ENCODE measurements at places on chromosomes 3 and 15.

GRCh38 chr3:36433511-36433910 is 53.2 kb downstream of the STAC start:
- no peak for DNase-seq

DNA sequence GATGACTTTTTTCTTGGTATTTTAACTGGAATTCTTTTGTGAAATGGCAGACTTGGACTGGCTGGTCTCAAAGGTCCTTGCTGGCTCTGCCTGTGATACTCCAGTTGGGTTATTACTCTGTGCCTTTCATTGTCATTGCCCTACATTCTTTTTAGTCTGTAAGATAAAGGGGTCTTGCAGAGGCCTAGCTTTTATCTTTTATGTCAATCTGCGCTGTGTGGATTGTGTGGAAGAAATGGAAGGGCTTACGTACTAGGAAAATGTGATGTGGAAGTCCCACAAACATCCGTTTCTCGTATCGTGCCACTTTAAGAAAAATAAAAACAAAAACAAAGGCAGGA is 8.7 kb upstream of the TMEM212 start:
- no peak for DNase-seq

DNA sequence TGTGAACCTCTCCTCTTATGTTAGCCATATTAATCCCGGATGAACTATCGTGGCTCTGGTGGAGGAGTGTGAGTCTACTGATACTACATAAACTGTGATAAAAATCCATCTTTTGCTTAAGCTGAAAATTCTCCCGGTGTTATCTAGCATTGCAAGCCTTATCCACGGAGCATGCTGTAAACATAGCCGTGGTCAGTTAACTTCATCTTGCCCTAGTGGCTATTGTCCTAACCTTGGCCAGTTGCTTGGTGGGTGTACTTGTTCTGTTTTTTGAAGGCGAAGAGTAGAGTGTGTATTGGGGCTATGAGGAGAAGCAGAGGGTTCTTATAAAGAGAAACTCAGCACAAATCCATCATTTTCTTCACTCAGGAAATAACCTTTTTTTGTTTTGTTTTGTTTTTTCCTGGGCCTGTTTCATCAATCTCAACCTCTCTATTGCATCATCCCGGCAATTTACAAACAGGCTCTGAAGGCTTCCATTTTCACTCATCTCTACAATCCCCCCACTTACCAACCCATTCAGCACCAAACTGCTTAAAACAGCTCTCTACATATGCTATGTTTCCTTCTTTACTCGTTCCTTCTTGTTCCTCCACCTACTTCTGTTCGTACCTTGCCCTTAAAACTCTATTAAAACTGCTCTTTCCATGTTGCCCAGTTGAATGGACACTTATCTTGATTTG is 135.5 kb upstream of the PTX3 start:
- DNase-seq = no peak

- no peak for DNase-seq
Observed at GRCh38 chr3:99012051-99012450, 110.6 kb upstream of the DCBLD2 start.

GRCh38 chr3:11470031-11470853 is 173.5 kb downstream of the VGLL4 start:
- DNase-seq = no peak

DNA sequence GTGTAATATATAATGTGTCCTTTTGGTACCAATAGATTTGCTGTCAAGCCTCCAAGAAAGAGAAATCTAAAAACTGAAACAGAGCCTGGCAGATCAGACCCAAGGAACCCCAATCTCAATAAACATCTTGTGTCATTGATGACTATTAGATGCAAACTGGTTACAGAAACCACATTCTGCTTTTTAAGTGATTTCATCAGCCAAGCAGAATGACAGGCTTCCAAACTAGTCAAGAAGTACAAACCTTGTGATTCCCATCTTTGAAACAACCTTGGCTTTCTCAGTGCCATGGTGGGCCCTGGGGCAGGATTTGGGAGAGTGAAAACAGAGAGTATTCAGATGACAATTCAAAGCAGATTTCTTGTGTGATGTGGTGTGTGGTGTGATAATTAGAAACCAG is 45.6 kb upstream of the STRIT1 start:
- DNase-seq = no peak

GRCh38 chr3:195102609-195103467 is 168.1 kb downstream of the XXYLT1 start:
- DNase-seq = no peak

DNA sequence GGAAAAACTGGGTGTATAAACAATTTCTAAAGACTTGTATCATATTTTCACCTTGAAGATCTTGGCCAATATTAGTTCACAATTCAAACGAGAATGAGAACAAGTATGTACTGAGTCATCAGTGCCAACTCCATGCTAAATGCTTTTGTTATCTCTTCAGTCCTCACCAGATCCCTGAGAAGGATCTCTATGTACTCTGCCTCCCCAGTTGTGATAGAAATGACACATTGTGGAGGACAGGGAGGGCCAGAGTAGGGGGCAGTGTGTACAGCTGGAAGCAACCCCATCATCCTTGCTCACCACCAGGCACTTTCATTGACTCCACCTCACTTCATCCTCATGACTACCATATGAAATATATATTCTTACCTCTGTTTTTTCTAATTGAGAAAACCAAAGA is 353.7 kb upstream of the SOX2 start:
- no peak for DNase-seq

All from NCI-H2081 treated with DMSO at 0.1 percent for 48 hours (cell line).